ENCODE measurements at places on chromosomes 13 and 19.

DNA sequence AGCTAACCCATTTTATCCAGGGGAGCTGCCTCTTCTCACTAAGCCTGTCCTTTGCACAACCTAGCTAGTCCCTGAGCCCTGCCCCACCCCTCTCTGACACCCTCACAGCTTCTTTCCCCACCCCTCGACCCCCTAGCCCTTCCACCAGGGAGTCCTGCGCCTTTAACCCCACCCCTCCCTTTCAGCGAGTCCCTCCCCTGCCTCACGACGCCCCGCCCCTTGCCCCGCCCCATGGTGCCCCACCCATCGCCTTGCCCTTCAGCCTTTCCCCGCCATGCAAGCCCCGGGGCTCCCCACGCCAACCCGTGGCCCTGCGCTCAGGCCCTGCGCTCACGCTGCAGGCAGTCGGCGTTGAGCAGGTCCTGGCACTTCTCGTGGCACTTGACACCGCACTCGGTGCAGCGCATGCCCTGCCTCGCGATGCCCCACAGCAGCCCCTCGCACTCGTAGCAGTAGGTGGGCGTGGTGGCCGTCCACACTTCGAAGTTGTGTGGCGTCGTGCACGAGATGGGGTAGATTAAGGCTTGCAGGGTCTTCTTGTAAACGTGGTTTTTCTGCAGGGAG is 40.0 kb downstream of the UNC13A start:
- no peak for DNase-seq

GRCh38 chr19:18231775-18232174 is 5.5 kb upstream of the PDE4C start:
- DNase-seq: no peak

DNA sequence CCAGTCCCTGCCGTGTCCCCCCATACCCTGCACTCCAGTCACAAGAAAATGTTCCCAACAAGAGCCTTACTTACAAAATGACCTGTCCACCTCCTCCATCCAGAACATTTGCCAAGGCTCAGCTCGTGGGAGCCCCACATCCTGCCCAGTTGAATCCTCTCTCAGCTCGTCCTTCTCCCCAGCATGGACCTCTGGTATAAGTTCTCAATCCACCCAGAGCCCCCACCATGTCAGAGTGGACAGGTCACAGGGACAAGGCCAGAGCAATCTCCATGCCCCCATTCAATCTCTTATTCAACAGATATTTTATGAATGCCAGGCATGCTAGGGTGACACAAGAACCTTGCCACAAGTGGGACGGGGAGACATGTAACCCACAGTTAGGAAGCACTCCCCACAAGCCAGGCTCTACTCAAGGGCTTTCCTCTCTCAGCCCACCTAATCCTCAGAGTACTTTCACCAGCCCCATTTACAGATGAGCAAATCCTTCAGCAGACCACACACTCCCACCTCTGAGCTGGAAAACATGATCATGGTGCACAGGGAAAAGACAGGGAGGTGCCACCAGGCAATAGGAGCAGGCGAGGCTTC is 15.1 kb downstream of the DEDD2 start:
- DNase-seq: no peak

- no peak for DNase-seq
These were observed 84.3 kb downstream of the IER2 start for GRCh38 chr19:13234518-13234917.

DNA sequence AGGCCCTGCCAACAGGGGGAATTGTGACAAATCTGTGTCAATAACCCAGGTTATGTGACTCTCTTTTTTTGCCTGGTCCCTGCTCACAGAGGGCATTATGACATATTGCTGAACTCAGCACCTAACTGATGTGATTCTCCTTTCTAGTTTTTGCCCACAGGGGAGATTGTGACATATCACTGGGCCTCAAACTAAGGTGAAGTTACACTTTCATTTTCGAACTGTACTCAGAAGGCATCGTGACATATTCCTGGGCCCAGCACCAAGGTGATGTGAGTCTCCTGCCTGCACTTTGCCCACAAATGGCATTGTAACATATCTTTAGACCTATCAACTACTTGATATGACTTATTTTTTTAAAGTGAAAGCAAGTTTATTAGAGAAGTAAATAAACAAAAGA is 83.0 kb downstream of the ZNF728 start:
- DNase-seq: no peak

DNA sequence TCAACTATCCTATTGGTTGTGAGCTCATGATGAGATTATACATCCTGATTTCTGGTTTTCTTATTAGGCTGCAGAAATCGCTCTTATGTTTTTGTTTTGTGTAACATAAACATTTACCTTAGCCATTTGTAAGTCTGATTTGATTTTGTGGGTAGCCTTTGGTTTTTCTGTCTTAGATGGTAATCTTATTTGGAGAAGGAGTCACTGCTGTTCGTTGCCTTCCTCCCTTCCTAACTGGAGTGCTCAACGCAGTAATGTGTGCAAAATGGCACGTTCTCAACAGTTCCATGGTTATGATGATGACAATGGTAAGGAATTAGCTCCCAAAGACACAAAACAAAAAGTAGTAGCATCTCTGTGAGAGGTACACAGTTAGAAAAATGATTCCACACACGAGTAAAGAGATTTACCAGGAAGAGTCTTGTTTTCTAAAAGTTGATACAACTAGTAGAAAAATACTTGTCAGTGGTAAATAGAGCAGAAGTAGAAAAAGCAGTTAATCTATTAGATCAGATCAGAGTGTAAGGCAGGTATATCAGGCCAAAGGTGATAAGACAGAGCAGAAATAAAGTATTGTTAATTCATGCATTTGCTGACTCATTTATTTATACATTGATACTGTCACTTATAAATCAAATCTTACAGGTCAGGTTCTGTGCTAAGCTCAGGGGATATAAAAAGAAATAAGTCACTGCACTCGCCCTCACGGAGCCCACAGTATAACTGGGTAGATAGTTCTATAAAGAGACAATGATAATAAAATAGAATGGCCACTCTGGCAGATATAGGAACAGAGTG is 270.0 kb downstream of the NALCN start:
- DNase-seq: no peak

DNA sequence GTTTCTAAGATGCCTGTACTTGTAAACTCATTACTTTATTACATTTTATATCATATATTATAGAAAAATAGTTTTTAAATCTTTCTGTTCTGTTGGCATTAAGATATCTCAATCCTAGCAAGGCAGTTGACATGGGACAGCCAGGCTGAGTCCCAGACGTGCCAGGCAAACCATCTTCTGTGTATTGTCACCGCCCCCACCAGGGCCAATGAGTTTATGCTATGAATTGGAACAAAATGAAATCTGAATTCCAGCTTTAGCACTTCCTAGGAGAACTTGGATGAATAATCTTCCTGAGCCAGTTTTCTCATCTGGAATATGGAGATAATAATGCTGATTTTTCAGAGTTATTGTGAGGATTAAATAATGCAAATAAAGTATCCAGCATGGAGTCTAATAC is 79.9 kb upstream of the GSX1 start:
- no peak for DNase-seq

DNA sequence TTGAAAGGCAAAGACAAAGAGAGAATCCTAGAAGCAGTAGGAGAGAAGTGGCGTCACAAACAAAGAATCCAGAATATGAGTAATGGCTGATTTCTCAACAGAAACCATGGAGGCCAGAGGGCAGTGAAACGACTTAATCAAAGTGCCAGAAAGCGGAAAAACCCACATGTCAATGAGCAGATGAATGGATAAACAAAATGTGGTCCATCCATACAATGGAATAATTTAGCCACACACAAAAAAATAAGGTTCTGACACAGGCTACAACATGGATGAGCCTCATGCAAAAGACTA is 52.2 kb upstream of the RANBP3 start:
- DNase-seq: no peak

DNA sequence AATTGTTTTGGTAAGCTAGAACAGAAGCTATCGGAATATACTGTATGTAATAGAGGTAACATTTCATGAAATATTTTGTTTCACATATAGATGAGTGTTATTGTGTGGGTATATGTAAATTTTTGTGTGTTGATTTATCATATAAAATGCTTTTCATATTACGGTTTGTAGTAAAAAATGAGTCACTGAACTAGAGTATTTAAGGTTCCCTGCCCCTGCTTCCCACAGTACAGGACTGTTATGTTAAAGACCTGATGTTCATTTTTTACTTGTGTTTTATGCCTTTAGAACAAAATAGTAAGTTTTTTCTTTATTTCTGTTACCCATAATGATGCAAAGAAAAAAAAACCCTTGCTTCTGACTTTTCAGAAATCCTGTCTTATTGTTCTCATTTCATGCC is 243.4 kb downstream of the ENOX1 start:
- no peak for DNase-seq

DNA sequence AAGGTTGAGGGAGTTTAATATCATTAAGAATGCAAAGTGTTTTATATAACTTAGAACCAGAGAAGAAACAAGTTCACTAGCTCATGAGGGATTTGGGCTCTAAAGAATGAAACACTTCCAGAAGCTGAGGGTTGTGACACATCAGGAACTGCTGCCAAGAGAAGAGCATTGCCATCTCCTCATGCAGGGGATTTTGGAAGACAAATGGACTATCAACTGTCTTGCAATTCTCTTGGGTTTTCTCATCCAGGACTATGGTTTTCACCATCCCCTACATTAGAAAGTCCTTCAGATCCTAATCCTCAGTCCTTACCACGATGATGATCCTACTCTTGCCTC is 59.7 kb upstream of the KL start:
- no peak for DNase-seq

DNA sequence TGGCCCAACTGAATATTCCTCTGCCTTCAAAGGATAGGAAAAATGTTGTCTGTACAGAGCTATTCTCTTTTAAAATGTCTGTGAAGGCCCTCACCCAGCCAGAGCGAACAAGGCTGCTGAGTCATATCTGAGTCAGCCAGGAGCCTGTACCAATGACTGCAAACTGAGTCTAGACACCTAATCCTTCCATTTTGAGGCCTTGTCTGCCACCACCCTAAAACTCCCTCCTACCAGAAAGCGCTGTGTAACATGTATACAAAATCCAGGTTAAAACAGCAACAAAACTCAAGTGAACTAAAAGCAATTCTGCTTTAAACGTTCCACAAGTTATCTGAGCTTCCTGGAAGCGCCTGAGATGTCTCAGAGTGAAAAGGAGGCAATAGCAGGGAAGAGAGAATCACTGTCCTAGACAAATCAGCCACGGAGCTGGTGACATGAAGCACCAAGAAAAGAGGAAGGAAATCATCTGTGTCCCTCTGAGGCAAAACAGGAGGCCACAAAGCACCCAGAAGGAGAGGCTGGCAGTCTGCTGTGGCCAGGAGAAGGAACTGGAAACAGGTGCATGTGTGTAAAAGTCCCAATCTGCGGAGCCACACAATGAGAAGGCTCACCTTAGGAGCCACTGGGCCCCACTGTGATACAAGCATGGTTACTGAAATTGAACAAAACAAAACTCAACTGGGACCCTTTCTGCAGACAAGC is 10.2 kb downstream of the DHRS12 start:
- DNase-seq: no peak

GRCh38 chr13:112569821-112570220 is 18.1 kb downstream of the TUBGCP3 start:
- DNase-seq: no peak

DNA sequence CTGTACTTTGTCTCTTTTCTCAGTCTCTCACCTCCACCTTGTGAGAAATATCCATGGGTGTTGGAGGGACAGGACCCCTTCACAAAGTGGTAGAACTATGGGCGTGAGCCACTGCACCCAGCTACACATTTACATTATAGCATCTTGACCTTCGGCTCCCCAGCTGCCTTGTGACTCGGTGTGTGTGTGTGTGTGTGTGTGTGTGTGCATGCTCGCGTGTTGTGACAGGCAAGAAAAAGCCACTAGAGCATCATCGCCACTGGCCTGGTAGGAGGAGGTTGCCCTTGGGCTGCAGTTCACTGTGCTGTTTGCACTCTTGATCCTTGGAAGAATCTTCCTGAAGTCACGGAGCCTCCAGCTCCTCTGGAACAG is 13.7 kb upstream of the ZNF888 start:
- DNase-seq: no peak

- DNase-seq: no peak
These were observed 108.3 kb downstream of the POSTN start for GRCh38 chr13:37490176-37490779.

DNA sequence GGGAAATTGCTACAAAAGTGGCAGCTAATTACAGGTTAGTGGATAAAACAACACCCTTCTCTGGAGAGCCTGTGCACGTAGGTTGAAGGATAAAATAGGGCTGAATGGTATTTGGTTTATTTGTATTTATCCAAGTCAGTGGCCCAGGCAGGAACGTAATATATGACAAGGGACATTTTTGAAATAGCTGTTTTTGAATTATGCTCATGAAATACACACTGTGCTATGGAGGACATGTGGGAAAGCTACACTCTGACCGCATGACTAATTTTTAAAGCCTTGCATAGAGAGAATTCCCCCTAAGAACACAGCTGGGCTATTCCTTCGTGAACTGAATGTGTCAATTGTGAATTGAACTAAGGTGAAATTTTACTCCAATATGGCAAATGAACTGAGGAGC is 292.1 kb upstream of the MAB21L1 start:
- DNase-seq: no peak

GRCh38 chr19:10356431-10356830 is 17.0 kb upstream of the ICAM3 start:
- DNase-seq: no peak

DNA sequence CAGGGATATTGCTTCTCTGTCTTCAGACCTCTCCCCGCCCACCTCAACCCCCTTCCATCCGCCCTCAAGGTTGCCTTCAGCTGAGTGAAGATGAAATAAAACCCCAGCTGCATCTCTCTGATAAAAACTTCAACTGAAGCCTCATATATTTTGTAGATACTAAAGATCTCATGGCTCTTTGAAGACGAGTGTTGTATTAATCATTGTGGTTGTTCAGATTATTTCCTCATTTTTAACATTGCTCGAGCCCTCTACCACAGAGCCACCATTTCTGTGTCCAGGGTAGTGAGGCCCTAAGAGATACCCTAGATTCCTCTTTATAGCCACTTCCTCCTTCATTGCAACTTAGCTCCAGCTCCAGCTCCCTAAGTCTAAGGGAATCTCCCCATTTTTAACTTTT is 312.8 kb upstream of the ZNF507 start:
- no peak for DNase-seq

GRCh38 chr13:30153545-30154426 is 153.6 kb downstream of the KATNAL1 start:
- no peak for DNase-seq

GRCh38 chr13:100547791-100548201 is 40.8 kb downstream of the GGACT start:
- no peak for DNase-seq

DNA sequence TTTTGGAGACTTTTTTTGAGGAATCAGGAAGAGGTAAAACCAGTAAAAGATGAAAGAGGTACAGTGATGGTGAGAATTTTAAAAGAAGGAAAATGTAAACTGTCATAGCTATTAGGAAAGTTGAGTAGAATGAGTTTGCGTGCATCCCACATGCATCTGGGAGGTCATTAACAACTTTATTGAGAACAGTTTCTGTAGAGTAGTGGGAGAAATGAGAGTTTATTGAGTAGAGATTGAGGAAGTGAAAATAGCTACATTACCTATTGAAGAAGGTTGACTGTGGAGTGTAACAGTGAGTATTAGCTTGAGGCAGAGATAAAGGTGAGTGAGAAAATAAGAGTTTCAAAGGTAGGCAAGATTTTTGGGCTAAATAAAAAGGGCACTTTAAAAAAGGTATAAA is 38.7 kb downstream of the BRCA2 start:
- no peak for DNase-seq

Data from nucleus accumbens (tissue), 56 donors.